ENCODE measurements at places on chromosomes 5 and 9.

DNA sequence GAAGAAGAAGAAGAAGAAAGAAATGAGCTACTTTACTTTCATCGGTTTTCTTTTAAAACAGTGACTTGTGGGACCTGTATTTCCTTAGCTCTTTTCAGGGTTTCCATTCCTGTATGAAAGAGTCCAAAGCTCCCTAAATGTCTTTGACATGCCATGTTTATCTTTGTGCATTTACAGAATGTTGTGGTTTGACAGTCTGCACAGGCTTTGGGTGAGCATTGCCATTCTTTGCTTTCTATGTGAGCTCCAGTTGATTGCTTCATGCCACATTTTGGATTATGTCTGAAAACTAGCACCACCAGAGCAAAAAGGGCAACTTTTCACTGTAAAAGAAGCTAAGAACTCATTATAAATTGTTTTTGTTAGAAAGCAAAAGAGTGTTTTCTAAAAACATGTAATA, 733.4 kb downstream of the TLE4 start:
- H3K4me3 ChIP-seq: no peak overlapping the region
- no peak overlapping the region for H3K27ac ChIP-seq
- no peaks in the 10 kb centered on the region for H3K4me1 ChIP-seq
- no peak for DNase-seq

GRCh38 chr9:32385152-32385884, 875 bp downstream of the ACO1 start:
- peaks cover 26% of the 10 kb centered on the region for H3K27me3 ChIP-seq
- no peaks in the 10 kb centered on the region for H3K36me3 ChIP-seq
- no peak for DNase-seq

- no peaks in the 10 kb centered on the region for H3K27me3 ChIP-seq
- H3K4me3 ChIP-seq: no peak overlapping the region
These were observed 64.0 kb downstream of the WNK2 start for GRCh38 chr9:93247892-93248291.

GRCh38 chr9:78187763-78188484, 48.0 kb upstream of the CEP78 start:
- DNase-seq: no peak
- no peaks in the 10 kb centered on the region for H3K27me3 ChIP-seq
- H3K27ac ChIP-seq: peak overlapping the region; percentile 25
- H3K4me1 ChIP-seq: no peaks in the 10 kb centered on the region
- no peak overlapping the region for H3K4me3 ChIP-seq

- H3K27ac ChIP-seq: no peak overlapping the region
- no peak for DNase-seq
- H3K36me3 ChIP-seq: no peaks in the 10 kb centered on the region
- no peaks in the 10 kb centered on the region for H3K27me3 ChIP-seq
These were observed 587.0 kb upstream of the COX7C start for GRCh38 chr5:86030753-86031152.

GRCh38 chr9:1044643-1045042, 5.5 kb upstream of the DMRT2 start:
- peaks cover 2% of the 10 kb centered on the region for H3K36me3 ChIP-seq
- H3K27ac ChIP-seq: no peak overlapping the region
- DNase-seq: no peak
- peaks cover 23% of the 10 kb centered on the region for H3K4me1 ChIP-seq
- peaks cover 90% of the 10 kb centered on the region for H3K27me3 ChIP-seq

- DNase-seq: no peak
- H3K36me3 ChIP-seq: no peaks in the 10 kb centered on the region
- H3K27me3 ChIP-seq: peaks cover 11% of the 10 kb centered on the region
- H3K4me1 ChIP-seq: no peaks in the 10 kb centered on the region
These were observed 13.2 kb upstream of the PPP1R2B start for GRCh38 chr5:156836846-156837245.

- H3K4me1 ChIP-seq: peaks cover 12% of the 10 kb centered on the region
- no peaks in the 10 kb centered on the region for H3K27me3 ChIP-seq
- no peak for DNase-seq
- H3K36me3 ChIP-seq: peaks cover 8% of the 10 kb centered on the region
- H3K27ac ChIP-seq: no peak overlapping the region
These were observed 42.1 kb downstream of the NKD2 start for GRCh38 chr5:1050423-1051365.

GRCh38 chr9:36676091-36676490, 103.4 kb downstream of the MELK start:
- H3K4me1 ChIP-seq: no peaks in the 10 kb centered on the region
- no peak overlapping the region for H3K27ac ChIP-seq
- H3K27me3 ChIP-seq: no peaks in the 10 kb centered on the region
- DNase-seq: no peak
- no peak overlapping the region for H3K4me3 ChIP-seq

GRCh38 chr5:133943475-133943817, 25.0 kb downstream of the C5orf15 start:
- no peak overlapping the region for H3K4me3 ChIP-seq
- H3K36me3 ChIP-seq: no peaks in the 10 kb centered on the region
- no peak overlapping the region for H3K27ac ChIP-seq
- DNase-seq: no peak
- no peaks in the 10 kb centered on the region for H3K4me1 ChIP-seq

DNA sequence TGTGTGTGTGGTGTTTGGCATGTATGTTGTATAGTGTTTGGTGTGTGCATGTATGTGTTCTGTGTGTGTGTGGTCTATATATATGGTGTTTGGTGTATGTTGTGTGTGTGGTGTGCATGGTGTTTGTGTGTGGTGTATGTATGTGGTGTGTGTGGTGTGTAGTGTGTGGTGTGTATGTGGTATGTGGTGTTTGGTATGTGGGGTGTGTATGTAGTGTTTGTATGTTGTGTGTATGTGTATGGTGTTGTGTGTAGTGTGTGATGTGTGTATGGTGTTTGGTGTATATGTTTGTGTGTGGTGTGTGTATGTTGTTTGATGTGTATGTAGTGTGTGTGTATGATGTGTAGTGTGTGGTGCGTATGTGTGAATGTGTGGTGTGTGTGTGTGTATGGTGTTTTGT, 78.8 kb downstream of the HMCN2 start:
- no peak for DNase-seq
- no peaks in the 10 kb centered on the region for H3K27me3 ChIP-seq
- H3K27ac ChIP-seq: no peak overlapping the region
- no peaks in the 10 kb centered on the region for H3K36me3 ChIP-seq
- H3K4me3 ChIP-seq: no peak overlapping the region

DNA sequence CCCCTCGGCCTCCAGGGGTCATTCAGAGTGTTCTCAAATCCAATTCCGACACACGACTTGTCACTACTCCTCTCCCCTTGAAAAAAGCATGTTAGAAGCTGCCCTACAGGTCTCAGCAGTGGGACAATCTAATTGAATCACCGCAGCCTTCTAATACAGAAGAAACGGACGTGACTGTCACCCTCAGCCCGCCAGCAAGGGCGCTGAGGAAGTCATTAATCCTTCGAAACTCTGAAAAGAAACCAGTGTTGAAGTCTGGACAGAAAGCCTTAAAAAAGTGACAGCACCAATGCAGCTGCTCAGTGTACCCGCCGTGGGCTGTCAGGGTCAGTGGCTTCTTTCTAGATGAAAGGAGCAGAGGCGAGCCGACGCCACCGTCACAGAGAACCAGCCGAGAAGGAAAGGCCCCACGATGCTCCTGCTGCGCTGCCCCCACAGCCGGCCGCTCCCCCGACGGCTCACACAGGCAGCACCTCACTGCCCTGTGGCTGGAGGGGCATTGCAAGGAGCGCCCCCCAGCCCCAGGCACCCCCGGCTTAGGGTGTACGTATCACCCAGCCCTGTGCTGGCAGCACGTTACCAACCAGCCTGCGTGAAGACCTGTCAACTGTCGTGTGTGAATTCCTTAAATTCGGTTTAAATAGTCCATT, 5.7 kb downstream of the BRD3OS start:
- no peak overlapping the region for H3K4me3 ChIP-seq
- H3K27me3 ChIP-seq: no peaks in the 10 kb centered on the region

DNA sequence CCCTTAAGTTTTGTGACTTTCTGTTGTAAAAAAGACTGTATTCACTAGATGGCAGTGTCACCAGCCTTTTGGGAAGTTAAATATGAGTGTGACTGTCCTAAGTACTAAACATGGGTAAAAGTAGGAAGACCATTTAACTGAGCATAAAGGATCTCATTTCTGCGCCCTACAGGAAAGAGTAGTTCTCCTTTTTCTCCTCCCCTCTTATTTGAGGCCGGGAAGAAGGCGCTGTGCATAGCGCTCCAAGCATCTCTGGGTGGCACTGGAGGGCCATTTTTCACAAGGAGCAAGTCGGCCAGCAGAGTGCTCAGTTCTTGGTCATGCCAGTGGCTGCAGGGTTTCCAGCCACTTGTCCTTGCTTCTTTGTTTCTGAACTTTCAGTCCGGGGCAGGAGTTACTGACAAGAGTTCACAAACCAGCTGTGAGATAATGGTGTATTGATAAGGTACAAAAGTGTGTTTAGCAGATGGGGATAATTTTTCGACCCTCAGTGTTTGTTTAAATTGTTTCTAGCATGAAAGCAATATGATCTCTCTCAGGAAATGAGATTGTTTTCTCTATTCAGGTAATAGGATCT, 227.6 kb upstream of the DMRT1 start:
- no peak for DNase-seq
- H3K36me3 ChIP-seq: no peaks in the 10 kb centered on the region
- no peak overlapping the region for H3K4me3 ChIP-seq

DNA sequence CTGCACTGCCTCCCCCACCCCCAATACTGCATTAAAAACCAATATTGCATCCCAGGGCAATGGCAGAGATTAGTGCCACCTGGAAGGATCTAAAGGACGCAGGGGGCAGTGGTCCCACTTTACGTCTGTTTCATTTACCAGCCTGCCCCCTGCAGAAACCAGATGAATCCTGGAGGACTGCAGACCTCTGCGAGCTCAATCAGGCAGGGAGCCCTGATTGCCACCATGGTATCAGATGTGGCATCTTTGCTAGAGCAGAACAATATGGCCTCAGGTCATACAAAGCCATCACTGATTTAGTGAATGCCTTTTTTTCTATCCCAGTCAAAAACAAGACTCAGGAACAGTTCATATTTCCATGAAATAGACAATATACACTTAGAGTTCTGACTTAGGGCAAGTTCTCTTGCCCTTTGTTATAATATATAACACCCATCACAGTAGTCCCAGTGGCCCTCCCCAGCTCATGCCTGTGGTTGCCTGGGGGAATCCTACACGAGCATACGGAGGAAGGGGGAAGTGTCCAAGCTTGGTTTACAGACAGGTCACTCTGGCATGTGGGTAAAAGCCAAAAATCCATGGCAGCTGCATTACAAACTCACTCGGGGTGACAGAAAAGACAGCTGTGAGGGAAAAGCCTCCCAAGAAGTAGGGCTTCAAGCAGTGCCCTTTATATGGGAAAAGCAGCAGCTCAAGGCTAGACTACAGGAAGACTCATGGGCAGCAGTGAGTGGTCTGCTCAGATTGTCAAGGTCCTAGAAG, 85.1 kb downstream of the MED27 start:
- H3K4me1 ChIP-seq: peaks cover 34% of the 10 kb centered on the region
- peaks cover 5% of the 10 kb centered on the region for H3K36me3 ChIP-seq
- DNase-seq: no peak
- no peak overlapping the region for H3K27ac ChIP-seq
- no peaks in the 10 kb centered on the region for H3K27me3 ChIP-seq
- H3K4me3 ChIP-seq: no peak overlapping the region

DNA sequence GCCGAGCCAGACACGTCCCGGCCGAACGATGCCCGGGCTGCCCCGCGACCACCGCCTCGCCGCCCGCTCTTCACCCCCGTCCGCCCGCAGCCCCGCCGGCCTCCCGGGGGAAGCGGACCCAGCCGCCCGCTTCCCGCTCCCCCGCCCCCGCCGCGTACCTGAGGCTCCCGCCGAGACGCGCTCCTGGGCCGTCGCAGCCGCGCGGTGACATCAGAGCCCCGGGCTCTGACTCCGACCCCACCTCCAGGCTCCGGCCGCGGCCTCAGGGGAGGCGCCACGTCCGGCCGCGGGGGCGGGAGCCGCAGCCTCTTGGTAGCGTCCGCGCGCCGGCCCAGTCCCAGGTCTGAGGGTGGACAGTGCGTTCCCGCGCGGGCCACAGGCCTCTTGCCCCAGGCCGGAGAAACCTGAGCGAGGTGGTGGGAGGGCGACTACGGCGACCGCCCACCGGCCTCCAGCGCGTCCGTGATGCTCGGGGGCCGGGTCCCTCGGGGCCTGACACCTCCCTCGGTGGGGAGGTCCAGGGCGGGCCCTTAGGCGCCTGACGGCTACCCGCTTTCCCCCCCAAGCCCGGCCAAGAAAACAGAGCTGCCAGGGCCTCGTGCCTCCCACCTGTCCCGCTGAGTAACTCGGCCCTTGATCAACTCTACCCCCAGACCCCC, at the start of gene SHROOM1:
Gene SHROOM1, minus strand, starts transcription at position 212 of the 659 bp plus-strand sequence. CDS start 4,507 bp downstream, outside the sequence.
- H3K27ac ChIP-seq: peak within 1 kb of the TSS; percentile 80
- peaks cover 17% of the 10 kb centered on the region for H3K4me1 ChIP-seq
- no peak for DNase-seq
- peaks cover 33% of the 10 kb centered on the region for H3K27me3 ChIP-seq

DNA sequence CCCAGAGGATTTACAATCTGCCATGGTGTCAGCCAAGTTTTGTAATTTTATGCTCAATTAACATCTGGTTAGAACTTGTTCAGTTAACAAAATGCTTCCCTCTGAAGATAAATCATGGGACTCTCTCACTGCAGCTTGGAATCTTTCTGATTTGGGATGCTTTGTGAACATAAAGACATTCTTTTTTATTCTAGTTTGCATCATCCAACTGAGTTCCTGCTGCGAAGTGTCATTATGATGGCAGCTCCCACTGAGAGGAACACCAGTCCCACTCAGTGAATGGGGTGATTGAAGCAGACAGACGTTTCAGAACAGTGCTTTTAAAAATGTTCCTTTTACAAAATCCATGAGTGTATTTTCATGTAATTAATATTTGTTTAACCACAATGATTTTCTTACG, 863.8 kb downstream of the TLE4 start:
- no peaks in the 10 kb centered on the region for H3K36me3 ChIP-seq
- no peak overlapping the region for H3K27ac ChIP-seq
- no peaks in the 10 kb centered on the region for H3K4me1 ChIP-seq
- no peaks in the 10 kb centered on the region for H3K27me3 ChIP-seq
- no peak overlapping the region for H3K4me3 ChIP-seq
- DNase-seq: no peak

DNA sequence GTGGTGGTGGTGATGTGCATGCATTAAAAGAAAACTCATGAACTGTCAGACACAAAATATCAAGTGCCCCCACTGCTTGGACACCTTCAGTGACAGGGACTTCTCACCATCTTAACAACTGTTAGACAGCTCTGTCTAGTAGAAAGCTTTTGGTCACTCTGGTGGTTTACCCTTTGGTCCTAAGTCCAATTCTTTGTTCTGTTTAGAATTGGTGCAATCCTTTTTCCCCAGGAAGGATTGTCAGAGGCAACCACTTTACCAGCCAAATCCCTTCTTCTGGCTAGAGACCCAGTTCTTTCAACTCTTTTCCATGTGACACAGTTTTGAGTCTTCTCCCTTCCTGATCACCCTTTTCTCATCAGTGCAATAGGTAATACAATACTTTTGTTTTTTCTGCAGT, 140.2 kb downstream of the SEC61B start:
- no peak overlapping the region for H3K27ac ChIP-seq
- no peaks in the 10 kb centered on the region for H3K4me1 ChIP-seq
- H3K4me3 ChIP-seq: no peak overlapping the region
- peaks cover 2% of the 10 kb centered on the region for H3K36me3 ChIP-seq
- DNase-seq: no peak

GRCh38 chr5:95365302-95366095, 25.7 kb upstream of the FAM81B start:
- H3K36me3 ChIP-seq: no peaks in the 10 kb centered on the region
- H3K27ac ChIP-seq: no peak overlapping the region
- H3K4me1 ChIP-seq: no peaks in the 10 kb centered on the region
- no peak for DNase-seq
- no peak overlapping the region for H3K4me3 ChIP-seq

Data from central memory CD8-positive, alpha-beta T cell (primary cell).